ENCODE measurements at places on chromosomes 1 and 21.

GRCh38 chr1:40038697-40039096, 1.8 kb upstream of the CAP1 start:
- no peak for DNase-seq

- no peak for DNase-seq
These were observed 103.1 kb upstream of the CACHD1 start for GRCh38 chr1:64366821-64367220.

DNA sequence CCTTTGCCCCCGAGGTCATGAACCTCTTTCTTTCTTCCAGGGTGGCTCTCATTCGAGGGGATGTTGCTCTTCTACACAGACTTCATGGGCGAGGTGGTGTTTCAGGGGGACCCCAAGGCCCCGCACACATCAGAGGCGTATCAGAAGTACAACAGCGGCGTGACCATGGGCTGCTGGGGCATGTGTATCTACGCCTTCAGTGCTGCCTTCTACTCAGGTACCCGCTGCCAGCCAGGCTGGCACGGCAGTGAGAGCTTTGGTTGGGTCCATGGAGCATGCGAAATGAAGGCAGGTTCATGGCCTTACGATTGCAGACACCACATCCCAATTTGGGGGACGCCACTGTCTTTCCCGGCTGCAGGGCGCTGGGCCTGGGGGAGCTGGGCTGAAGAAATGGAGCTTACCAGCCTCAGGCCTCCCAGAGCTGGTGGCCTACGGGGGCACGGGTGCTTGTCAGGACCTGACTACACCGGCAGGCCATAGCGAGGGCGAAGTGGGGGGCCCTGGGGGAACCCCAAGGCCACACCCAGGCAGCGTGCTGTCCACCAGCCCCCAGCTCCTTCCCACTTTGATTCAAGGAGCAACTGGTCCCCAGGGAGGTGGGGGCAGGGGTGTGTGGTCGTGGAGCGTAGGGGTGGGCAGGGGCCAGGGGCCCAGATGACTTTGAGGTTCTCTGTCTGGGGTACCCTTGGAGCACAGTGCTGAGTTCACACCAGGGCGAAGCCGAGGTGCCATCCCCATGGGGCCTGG, 20.0 kb downstream of the SLC45A1 start:
- DNase-seq: no peak

DNA sequence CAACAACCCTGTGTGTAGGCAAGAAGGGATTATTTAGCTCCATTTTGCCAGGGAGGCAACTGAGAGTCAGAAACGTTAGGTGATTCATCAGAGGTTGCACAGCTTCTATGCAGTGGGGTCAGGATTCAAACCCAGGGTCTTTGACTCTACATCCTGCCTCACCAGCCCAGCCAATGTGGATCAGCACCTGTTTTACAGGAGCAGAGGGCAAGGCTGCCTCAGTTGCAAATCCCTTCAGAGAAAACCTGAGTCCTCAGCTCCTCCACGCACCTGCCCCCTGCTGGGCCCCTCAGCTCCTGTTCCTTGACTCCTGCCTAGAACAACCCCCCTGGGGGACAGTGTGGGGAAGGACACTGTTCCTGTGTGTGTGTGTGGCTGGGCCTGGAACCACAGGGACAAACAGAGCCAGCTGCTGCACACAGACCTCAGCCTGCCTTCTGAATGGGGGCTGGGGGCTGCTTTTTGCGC, 61.6 kb downstream of the LRRN2 start:
- no peak for DNase-seq

DNA sequence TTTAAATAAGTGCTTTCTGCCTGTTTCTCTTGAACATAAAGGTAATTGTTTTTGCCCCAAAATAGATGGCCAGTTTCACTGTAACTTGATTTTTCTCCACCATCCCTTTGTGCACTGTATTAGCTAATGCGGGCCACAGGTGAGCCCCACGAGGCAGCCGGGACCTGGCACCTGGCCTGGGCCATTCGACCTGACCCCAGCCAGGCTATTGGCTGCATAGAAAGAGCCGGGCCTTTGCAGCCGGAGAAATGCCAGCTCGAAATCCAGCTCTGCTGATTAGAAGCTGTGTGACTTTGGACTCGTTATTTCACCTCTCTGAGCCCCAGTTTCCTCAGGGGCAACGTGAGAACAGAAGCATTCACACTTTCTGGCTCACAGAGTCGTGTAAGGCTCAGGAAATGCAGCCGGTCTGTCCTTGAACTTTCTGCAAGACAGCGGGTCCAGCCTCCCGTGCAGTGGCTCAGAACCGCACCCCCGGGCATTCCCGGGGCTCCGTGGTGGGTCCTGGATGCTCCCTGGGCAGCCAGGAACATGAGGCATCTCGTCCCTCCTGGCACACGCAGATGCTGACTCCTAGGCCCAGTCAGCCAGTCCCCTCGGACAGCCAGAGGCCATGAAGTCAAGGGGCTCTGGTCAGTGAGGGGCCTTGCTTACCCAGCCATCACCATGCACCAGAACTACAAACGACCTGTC, 37.4 kb upstream of the ACTRT2 start:
- DNase-seq: no peak

- no peak for DNase-seq
These were observed 57.7 kb downstream of the ZNF697 start for GRCh38 chr1:119590393-119590792.

GRCh38 chr1:195594322-195594721, 1013.9 kb downstream of the KCNT2 start:
- DNase-seq: no peak

DNA sequence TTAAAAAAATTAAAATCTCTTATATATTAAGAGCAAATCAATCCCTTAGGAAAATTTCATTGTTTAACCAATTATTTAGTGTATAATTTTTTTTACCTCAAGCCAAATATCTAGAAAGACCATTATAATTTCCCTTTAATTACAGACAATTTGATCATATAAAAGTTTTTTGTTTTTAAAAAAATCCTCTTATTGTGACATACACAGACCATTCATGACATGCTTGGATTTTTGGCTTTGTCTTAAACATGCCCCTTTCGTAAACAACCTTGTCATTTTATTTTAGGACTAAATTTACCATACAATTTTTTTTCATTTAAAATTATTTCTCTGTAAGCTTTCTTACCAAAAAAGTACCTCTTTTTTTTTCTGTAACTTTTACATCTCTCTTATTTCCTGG, 14.2 kb upstream of the CYP4B1 start:
- DNase-seq: no peak

DNA sequence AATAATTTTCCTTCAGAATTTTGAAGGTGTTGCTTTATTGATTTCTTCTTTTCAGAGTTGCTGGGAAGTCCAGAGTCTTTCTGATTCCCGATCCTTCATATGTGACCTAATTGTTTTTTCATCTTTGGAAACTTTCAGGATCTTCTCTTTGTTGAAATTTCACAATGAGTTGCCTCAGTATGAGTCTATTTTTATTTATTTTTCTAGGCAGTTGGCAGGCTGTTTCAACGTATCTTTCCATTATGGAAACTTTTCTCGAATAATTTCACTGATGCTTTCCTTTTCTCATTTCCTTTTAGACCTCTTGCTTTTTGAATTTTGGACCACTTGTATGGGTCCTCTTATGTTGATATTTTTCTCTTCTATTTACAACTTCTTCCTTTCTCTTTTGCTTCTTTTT, 354.3 kb downstream of the TGFB2 start:
- DNase-seq: no peak
